8988T (cell line): ENCODE measurements at places on chromosomes 6 and 20.

GRCh38 chr20:58795923-58796245, 54.8 kb downstream of the GNAS-AS1 start:
- DNase-seq, result no peak

GRCh38 chr6:63353286-63353630, 33.5 kb upstream of the LGSN start:
- DNase-seq, result no peak

DNA sequence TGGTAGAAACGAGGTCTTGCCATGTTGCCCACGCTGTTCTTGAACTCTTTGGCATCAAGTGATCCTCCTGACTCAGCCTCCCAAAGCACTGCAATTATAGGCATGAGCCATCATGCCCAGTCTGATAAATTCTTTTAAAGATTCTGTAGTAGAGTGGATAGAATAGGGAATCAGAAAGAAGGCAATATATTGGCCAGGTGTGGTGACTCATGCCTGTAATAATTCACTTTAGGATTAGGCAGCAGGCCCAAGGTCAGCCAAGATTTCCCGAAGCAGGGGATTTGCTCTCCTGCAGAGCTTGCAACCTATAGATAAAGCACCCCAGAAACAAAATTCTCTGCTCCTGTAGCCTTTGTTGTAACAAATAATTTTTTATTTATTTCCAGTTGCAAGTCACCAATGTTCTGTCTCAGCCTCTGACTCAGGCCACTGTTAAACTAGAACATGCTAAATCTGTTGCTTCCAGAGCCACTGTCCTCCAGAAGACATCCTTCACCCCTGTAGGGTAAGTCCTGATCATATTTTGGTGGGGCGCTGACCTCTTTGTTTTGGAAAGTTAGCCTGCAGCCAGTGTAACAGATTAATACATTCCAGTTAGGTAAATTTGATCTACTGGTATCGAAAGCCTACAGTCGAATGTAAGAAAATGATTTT, 30.4 kb upstream of the MROH8 start:
- DNase-seq, result no peak

DNA sequence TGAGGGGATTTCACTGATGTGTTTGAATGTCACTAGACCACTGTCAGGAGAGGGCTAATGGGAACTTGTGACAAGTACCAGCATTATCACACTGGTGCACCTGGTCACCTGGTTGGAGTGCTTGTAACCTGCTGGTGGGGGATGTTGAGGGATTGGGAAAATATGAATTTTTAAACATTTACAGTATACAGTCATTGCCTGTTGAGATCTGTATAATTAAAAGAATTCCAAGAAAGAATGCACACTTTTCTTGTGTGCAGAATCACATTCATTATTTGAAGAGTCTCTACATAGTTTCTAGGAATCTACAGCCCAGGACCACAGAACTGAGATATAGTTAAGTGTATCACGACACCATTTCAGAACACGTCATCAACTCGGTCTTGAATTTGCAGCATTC, 118.4 kb downstream of the AIG1 start:
- DNase-seq, result no peak
